ENCODE measurements at places on chromosomes 2 and 18. TPM values are rescaled to one million over a fixed set of nuclear protein-coding genes. Genes with fewer than 3 reads are reported as not detected.

KANSL1L gene
- total RNA-seq: 7.6 TPM

DNA sequence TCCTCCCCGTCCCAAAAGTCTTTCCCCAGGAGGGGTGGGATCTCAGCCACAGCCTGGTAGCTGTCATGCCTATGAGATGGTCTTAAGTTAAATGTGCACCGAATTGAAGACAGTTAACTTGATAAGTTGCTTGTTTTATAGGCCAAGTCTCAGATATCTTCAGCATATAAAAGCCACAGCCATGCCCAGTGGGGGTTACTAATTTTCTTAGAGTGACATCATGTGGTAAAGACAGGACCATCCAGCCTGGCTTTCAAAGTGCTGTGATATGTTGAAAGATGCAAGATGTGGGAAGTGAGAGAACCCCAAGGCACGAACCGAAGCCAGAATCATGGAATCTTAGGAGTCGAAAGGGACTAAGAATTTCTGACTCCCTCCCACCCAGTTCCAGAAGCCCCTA, 42.1 kb upstream of the FAM124B start:
- DNase-seq: no peak

- no peak for DNase-seq
Observed at GRCh38 chr2:160555420-160556071, 61.9 kb upstream of the RBMS1 start.

DNA sequence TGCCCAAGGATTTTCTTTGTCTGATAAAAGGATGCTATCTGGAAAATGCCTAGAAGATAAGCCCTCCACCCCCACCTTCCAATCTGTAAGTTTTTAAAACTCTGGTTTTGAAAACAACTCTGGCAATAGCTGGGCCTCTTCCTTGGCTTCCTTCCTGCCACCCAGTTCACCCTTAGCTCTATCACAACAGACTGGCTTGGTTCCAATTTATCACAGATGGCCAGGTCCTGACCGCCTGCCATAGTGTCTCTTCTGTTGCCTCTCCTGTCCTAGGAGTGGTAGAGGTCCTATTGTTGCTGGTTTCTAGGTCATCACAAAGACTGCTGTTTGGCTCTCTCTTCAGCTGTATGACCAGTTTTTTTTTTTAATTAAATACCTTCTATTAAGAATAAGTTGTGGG, 1727.9 kb upstream of the SLC39A10 start:
- no peak for DNase-seq

DNA sequence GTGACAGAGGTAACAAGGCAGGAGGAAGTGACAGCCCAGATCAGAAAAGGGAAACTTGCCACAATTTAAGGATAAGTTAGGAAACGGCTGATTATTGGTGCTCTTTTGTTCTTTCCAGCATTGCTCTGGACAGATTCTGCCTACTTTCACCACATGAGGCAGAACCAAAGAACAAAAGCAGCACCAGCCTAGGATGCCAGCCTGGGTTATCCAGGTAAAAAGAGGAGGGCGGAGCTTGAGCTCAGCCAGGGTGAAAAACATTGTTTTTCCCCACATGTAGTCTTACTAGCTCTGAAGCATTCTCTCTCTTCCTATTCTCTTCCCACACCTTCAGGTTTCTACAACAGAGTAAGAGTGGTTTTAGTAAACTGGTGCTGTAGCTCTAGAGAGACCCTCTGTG, 300.5 kb downstream of the TMX3 start:
- no peak for DNase-seq

DNA sequence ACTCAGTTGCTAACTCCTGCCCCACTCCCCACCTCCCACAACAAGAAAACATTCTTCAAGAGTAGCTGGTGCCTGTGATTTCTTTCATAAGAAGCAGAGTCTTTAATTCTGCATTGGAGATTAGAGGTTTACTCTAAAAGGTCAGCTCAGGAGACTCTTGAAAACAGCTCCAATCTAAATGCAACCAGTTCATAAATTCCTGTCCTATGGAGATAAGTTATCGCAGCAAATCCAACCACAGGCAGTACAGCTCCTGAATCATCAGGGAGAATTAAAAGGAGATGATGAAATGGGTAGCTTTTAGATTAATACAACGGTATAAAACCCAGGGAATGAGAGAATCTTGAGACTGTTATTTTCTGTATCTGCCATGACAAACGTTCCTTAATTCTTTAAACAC, 130.7 kb downstream of the SOCS6 start:
- no peak for DNase-seq

GRCh38 chr2:32783933-32784332, 156.1 kb downstream of the TTC27 start:
- DNase-seq: no peak

GRCh38 chr2:48914477-48915089, 159.1 kb upstream of the LHCGR start:
- no peak for DNase-seq

SCG2 gene
- total RNA-seq: 0.13 TPM
